ENCODE measurements at places on chromosomes 3 and 15.
A peak's percentile ranks its signal among the peaks of the same experiment; 100 is the strongest.

DNA sequence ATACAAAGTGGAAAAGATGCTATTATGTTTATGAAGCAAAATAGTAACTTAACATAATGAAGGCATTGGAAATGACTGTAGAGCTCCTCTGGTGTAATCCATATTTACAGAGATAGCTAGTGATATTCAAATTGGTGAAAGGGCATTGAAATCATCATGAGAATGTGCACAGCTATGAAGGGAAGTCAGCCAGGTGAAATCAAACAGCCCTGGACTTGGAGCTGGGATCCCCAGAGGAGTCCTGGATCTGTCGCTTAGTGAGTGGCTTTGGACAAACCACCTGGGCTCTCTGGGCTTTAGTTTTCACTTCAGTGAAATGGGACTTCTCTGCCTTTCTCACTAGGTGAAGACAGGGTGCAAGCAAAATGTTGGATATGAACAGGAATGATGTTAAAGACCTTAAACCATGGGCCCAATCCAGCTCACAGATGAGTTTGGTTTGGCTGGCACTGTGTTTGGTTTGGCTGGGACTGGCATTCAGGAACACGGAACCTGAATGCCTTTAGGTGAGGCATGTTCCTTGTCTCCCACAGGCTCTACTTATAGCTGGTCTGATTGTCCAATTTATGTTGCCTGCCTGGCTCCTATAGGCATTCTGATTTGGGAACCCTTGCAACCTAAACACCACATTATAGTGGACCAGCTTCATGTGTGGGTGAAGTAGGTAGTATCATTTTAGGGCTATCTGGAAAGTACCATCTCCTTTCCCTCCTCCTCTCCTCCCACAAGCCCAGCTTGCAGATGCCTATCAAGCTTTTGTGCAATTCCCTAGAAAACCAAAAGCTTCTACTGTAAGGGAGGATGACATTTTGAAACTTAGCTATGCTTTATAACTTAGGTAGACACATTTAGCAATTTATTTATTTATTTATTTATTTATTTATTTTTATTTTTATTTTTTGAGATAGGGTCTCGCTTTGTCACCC lies 110.6 kb upstream of the TNFAIP8L3 start:
- DNase-seq = peak; percentile 17

- no peak for DNase-seq
These were observed 219.0 kb downstream of the NFKBIZ start for GRCh38 chr3:102068327-102068726.

DNA sequence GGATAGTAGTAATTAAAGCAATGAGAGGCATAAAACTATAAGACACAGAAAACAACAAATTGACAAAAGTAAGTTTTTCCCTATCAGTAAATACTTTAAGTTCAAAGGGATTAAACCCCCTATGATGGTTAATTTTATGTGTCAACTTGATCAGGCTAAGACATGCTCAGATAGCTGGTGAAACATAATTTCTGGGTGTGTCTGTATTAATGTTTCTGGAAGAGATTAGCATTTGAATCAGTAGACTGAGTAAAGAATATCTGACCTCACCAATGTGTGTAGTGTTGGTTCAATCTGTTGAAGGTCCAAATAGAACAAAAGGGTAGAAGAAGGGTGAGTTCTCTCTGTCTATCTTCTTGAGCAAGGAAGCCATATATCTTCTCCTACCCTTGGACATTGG lies 283.3 kb upstream of the GRM7 start:
- DNase-seq = no peak

DNA sequence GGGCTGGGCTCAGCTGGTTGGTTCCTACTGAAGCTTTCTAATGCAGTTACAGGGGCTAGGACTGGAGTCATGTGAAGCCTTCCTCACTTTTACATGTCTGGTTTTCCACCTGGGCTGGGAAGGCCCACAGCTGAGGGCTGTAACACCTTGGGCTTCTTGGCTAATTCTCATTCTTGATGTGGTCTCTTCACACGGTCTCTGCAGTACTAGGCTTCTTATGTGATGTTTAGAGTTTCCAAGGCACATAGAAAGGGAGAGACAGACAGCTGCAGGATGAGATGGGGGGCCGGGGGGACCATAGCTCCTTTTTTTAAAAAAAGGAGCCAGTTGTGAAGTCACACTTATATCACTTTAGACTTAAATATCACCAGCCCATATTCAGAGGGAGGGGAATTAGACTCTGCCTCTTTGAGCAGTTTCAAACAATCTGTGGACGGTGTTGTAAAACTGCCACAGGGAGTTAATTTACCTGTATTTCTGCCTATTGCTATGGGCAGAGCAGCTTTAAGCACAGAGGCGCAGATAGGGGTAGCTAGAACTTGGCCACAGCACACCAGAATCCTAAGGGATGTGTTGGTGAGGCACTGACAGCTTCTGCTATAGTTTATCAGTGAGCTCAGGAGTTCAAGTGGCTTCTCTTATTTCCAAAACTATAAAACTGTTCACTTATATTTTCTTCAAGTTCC lies 46.7 kb downstream of the NKIRAS1 start:
- no peak for DNase-seq

DNA sequence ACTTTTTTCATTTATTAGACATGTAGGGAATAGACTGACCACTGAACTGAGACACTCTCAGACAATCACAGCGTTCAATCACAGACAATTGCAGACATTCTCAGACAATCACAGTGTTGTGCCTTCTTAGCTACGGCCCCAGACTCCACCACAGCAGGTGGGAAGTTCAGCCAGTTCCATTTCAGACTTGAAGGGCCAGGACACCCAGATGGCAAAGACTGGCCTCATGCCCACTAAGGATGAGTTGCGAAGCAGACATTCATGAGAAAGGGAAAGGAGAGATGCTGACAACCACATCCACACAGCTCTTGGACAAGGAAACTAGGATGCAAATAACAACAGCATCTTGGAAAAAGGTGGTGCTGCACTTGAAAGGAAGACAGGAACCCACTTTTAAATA lies 21.9 kb upstream of the ALDH1L1 start:
- DNase-seq = no peak

DNA sequence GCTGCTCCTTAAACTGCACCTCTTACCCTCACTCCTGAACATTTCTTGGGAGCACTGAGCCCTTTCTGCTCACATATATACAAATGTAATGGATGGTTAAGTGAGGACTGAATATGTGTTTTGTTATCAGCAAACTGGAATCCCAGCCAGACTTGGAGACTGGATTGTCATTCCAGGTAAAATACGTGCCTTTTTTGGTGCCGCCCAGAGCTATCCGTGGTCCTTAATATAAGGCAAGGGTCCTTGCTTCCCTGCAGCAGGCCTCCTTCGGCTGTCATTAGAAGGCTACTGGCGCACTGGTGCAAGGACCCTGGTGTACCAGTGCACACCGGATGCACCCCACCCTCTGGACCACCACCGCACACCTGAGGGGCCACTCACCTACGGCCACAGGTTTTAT lies 1.1 kb upstream of the GABRB3 start:
- DNase-seq = no peak

- no peak for DNase-seq
These were observed 32.8 kb upstream of the ST3GAL6 start for GRCh38 chr3:98730338-98730737.

- no peak for DNase-seq
These were observed 33.7 kb upstream of the SPTBN5 start for GRCh38 chr15:41927536-41927935.

DNA sequence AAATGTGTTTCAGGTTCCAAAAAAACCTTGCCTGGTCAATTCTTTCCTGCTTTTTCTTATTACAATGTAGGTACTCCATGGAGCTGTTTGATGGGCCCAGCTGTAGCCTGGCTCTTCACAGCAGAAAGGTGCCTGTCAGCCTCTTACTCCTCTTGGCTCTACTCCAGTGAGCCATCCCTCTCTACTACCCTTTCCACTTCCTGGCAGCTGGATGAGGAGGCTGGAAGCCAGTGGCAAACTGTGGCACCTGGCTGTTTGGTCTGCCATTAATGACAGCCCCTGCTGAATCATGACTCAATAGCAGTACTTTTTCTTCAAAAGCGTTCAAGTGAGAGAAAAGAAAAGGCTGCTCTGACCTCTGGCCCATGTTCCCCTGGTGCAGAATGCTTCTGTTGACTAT lies 618.1 kb downstream of the PYDC2 start:
- DNase-seq = no peak

- no peak for DNase-seq
These were observed 145.8 kb upstream of the NECTIN3 start for GRCh38 chr3:110925798-110926197.

- DNase-seq = no peak
These were observed 3.9 kb downstream of the CILP start for GRCh38 chr15:65207280-65207840.

DNA sequence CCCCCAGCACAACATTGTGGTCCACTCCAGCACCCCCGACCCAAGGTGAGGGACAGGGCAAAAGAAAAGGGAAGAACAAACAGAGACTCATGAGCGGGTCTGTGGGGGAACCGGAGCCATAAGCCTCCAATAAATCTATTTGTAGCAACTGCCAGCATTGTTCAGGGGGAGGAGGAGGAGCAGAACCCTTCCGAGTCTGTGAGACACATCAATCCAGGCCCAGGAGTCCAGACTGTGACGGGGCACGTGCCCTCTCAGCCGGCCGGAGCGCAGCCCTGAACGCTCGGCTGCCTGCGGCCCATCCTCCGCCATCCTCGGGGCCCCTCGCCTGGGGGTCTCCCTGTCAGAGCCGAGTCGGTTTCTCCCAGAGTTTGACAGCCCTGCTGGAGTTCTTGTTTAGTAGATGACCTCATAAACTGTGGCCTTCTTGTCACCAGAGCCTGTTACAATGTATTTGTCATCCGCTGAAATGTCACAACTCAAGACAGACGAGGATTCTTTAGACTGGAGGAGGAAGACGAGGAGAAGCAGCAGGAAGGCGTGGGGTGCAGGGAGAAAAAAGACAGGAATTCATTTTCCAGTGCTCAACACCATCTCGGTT lies 47.9 kb downstream of the TLE3 start:
- no peak for DNase-seq

DNA sequence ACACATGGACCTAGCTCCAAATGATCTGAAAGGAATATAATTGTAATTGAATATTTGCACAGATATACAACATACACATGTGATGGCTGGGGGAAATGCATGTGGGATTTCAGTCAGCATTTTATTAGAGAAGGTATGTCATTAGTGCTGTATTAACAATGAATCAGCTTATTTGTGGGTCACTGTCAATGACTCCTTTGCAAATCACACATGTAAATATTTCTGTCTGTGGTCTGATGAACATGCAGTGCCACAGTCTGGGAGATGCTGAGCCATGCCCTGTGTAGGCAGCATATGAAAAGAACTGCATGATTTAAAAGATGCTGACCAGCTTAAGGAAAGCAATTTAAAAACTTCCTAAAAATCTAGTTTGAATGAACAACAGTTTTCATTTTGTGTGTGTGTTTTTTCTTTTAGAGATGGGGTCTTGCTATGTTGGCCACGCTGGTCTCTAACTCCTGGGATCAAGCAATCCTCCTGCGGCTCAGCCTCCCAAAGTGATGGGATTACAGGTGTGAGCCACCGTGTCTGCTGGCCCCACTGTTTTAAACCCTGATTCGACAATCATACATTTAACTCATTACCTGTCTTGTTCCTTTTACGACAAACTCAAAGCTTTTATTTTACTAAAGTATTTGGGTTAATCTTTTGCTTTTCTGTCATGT lies 803 bp upstream of the B3GNT5 start:
- no peak for DNase-seq

- no peak for DNase-seq
These were observed 74.8 kb downstream of the RPN1 start for GRCh38 chr3:128575777-128576176.

GRCh38 chr15:40943764-40944365 lies 9.4 kb upstream of the CHAC1 start:
- no peak for DNase-seq

GRCh38 chr3:143118630-143119008 lies 952 bp upstream of the CHST2 start:
- no peak for DNase-seq

GRCh38 chr15:32838820-32839219 lies 121.0 kb downstream of the GREM1 start:
- no peak for DNase-seq

GRCh38 chr3:19363071-19363470 lies 214.8 kb downstream of the KCNH8 start:
- no peak for DNase-seq

GRCh38 chr15:75779504-75779903 lies 63.7 kb upstream of the UBE2Q2 start:
- no peak for DNase-seq

GRCh38 chr3:152466784-152467183 lies 198.1 kb downstream of the MBNL1 start:
- DNase-seq = no peak

GRCh38 chr15:96253006-96253747 lies 77.3 kb upstream of the NR2F2 start:
- DNase-seq = no peak

DNA sequence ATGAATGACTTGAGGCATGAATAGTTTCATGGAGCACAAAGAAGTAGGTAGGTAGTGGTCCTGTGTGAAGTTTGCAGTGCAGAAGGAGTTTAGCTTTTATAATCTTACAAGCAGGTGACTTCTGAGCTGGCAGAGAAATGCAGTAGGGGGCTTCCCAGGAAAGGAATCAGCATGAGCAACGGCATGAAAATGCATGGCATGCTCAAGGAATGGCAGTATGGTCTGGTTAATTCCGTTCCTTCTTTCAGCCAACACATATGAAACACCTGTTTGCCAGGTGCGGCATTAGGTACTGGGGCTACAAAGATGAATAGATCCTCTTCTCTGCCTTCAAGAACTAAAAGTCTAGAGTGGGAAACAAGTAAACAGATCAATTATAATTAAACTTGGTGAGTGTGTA lies 138.0 kb upstream of the BHLHE40 start:
- DNase-seq = no peak

- DNase-seq = no peak
These were observed 176.9 kb downstream of the BBX start for GRCh38 chr3:107699682-107700081.

DNA sequence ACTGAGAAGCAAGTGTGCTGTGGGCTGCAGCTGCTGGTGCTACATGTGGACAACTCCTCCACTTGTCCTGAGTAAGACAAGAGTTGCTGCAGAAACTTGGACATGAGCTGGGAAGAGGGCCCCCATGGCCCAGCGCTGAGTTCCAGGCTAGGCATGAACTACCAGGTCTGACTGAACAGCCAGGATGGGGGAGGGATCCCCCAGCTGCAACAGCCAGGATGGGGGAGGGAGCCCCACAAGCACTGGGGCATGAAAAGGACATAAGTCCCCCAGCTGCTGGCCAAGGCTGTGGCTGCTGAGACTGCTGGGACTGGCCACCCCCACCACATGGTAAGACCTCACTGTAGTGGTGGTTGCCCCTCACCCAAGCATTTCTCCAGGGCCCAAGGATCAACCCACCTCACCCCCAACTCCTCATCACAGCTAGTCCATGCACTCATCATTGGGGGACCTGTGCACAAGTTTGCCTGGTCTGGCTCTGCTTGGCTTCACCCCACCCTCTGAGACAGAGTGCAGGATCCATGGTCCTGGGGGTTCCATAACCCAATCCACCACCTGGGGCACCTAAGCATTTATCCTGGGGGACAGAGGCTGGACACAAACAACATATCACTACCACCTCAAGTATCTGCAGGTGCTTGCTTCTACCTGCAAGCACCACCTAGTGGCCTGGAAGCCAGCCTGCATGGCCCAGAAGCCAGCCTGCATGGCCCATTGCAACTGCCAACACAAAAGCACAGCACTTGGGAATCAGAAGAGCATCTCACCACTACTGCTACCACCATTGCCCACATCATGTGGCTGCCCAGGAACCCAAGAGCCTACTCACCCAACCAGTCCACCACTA lies 84.5 kb upstream of the STT3B start:
- DNase-seq = no peak

GRCh38 chr15:64004056-64004455 lies 42.2 kb downstream of the DAPK2 start:
- DNase-seq = no peak
